NCI-H510A (cell line): ENCODE measurements at places on chromosomes 6 and 20.

- DNase-seq: no peak
These were observed 26.4 kb downstream of the CSNK2A1 start for GRCh38 chr20:517221-517620.

DNA sequence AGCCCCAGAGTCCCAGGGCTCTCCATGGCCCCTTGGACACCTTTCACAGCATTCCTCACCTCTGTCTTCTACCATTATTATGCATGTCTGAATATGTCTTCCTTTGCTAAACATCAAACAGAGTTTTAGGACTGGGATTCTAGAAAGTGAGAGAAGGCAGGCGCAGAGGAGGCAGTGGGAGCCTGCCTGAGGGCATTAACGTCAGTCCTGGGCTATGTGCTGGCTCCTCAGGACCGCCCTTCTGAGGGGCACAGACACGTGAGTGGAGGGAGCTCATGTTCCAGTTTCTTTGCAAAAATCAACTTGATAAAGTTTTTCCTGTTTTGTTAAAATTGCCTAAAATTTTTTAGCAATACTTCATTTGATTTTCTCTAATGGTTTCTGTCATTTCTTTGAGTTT lies 38.0 kb downstream of the C6orf15 start:
- no peak for DNase-seq

- DNase-seq: no peak
These were observed 91.3 kb upstream of the EYA2 start for GRCh38 chr20:46803123-46804020.

DNA sequence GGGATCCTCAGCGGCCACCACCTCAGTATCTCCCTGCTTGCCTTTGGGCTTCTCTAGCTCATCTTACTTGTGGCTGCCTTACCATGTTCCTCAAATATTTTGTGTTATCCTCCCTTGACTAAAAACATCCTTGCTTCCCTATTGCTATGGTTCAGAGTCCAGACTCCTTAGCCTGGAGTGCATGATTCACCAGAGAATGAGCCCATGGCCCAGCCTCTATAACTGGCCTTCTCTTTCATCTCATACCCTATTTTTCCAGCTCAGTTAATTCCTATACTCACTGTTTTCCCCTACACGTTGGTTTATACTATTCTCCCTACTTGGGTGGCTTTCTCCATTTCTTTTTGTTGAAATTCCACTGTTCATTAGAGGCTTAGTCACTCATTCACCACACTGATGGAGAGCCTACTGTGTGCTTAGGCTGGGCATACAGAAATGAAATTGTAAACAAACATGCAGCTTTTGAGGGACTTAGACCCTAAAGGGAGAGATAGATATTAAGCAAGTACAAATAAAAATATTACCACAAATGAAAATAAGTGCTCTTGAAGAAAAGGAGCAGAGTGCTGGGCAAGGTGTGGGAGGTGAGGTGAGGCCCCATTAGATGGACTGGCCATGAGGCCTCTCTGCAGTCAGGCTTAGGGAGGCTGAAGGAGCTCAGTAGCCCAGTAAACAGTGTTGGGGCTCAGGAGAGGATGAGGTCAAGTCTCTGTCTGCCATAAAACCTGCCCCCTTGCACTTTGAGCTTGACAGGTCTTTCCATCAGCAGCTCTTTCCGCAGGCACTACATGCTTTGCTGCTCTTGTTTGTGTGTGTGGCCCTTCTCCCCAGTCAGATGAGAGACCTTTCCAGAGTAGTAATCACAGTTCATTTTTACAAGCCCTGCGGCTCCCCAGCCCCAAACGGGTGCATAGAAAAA lies 109.3 kb downstream of the TCP11 start:
- no peak for DNase-seq

GRCh38 chr20:58538752-58539151 lies 23.6 kb upstream of the APCDD1L start:
- DNase-seq: no peak

- no peak for DNase-seq
These were observed 26.4 kb upstream of the ZMYND8 start for GRCh38 chr20:47382746-47383415.

DNA sequence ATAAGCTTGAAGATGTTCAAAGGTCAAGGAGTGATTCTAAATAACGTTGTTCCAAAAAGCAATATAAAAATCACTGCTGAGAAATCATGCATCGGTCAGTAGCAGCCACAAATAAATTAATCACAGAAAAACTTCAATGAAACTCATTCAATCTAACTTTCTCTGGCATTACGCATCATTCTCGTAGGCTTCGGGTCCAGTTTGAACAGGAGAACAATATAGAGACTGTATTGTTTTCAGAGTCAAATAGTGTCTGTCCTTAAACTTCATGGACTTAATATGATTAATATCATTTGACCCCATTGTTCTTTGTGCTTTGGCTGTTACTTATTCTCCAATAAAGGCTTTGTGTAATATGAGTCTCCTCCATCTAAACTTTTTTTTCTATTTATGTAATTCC lies 200.4 kb downstream of the C6orf118 start:
- no peak for DNase-seq

DNA sequence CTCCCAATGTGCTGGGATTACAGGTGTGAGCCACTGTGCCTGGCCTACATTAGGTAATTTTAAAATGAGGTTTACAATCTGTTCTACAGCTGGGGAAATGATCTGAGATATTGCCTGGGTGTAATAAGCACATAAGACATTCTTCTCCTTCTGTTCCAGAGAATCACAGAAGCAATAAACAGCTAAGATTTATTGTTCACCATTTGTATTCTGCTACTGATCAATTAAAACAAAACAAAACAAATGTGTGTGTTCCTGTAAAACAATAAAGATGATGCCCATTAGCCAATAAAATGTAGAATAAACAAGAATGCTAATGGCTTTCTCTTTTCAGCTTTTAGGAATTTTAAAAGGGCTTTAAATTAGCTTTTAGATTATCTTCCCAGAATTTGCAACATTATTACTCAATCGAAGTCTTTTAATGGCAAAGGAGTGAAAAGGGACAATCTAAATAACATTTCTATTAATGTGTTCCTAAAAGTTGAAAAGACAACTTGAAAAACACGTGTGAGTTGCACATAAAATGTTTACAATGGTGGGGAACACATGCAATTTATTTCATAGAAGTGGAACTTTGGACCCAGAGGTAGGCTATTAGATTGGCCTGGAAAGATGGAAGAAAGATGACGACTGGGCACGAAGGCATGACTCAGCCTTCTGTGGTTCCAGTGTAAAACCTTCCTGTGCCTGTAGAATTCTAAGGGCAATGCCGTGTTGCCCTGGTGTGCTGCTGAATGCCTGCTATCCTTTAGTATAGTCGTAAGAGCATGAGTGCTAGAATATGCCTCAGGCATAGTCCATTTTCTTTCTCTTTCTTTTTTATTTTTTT lies 29.0 kb upstream of the DEK start:
- no peak for DNase-seq

GRCh38 chr6:41177695-41178094 lies 14.8 kb upstream of the TREM2 start:
- no peak for DNase-seq

DNA sequence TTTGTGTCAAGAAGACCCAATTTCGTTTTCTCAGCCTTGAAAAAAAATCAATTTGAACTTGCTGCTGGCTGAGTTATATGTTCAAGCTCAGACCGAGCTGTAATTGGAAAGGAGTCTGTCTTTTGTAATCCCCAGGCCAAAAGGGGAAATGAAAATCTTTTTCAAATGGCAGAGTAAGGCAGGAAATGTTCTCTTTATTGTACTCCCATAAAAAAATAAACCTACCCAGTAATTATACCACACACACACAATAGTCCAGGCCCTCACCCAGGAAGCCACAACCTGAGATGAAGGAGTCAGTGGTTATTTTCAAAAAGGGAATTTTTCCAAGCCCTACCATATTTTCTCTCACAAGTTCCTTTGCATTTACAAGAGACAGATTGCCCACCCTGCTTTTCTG lies 45.3 kb downstream of the CLIC5 start:
- DNase-seq: no peak

DNA sequence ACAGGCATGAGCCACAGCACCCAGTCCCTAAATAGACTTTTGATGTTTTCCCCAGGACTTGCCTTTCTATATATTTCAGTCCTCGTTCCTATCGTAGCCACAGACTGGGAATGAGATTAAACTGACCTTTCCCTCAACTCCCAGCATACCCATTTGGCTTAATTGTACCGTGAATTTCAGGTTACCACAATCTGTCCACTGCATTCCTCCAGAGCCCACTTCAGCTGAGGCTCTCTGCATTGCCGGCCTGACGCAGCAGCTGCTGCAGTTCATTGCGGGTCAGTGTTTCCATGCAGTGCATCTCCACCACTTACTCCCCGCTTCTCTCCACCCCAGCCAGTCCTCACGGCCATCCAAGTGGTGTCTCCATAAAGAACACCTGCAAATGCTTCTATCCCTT lies 103.1 kb upstream of the RIN2 start:
- no peak for DNase-seq

- DNase-seq: no peak
These were observed 3.2 kb upstream of the SMOC2 start for GRCh38 chr6:168437751-168438150.

DNA sequence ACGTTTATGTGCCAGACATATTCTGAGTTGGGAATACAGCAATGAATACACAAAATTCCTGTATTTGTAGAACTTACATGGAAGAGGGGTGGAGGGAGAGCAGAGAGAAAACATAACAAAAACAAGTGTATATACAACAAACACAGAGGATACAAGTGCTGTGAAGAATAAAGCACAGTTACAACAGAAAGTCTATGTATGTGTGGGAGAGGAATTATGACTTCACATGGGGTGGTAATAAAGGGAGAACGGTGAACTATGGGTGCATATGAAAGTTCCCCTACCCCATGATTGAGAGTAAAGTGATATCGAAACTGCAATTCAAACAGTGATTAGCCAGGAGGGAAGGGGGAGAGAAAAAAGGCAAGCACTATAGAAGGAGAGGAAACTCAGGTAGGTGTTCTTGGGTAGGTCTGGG lies 24.6 kb downstream of the HBS1L start:
- no peak for DNase-seq

GRCh38 chr6:13077117-13077516 lies 251.2 kb downstream of the TBC1D7 start:
- no peak for DNase-seq

DNA sequence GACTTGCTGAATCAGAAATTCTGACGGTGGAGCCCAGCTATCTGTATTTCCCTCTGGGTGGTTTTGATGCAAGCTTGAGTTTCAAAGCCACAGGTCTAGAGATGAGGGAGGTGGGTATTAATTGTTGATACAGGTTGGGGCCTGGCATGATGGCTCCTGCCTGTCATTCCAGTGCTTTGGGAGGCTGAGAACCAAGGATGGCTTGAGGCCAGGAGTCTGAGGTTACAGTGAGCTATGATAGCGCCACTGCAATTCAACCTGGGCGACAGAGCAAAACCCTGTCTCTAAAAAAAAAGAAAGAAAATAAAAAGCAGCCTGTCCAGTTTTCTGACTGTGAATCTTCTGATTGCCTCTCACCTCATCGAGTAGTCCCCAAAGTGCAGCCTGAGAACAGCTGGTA lies 184.8 kb upstream of the SASH1 start:
- DNase-seq: no peak

GRCh38 chr20:31515775-31516107 lies 1.5 kb downstream of the HM13 start:
- no peak for DNase-seq

DNA sequence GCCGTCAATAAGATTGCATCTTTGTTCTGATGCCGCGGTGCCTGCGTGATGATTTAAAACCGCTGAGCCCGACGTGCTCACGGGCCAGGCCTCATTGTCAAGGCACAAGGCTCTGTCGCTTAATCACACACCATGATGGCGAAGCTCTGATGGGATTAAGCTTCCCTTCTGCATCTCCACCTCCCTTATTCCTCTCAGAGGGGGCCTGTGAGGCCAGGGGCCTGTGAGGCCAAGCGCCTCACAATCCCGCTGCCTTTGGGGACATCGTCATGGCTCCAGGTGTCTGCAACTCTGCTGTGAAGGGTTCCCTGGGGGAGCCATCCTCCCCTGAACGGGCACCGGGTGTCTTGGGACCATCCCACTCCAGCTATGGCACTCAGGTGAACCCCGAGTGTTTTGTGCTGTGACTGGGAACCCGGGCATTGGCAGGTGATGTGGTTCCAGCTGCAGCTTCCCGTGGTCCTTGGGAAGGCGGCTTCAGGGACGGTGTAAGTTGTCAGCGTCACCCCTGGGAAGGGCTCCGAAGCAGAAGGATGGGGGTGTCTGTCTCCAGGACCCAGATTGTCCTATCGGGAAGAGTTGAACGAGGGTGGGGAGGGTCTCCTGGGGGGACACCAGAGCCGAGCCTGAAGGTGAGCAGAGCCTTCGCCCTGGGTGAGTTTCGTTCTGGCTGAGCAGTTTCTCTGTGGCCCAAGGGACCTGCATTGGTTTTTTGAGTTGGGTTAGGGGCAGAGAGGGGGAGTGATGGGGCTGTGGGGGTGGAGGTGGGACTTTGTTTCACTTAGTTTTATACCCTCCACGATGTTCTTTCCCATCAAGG lies 18.0 kb upstream of the BHLHE23 start:
- no peak for DNase-seq

DNA sequence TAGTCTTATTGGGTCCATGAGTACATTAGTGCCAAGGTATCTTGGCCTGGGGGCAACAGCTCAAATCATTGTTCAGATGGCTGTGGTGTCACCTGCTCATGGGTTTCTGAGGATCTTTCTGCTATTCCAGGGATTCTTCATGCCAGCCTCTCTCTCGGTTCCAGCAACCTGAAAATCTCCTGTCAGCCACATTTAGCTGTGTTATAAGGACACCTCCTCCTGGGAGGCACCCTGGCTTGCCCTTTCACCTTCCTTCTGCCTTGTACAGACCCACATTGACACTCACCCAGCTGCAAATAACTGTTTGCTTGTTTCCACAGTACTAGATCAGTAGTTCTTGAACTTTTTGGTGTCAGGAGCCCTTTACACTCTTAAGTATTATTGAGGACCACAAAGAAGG lies 159.9 kb downstream of the GRM4 start:
- DNase-seq: no peak

DNA sequence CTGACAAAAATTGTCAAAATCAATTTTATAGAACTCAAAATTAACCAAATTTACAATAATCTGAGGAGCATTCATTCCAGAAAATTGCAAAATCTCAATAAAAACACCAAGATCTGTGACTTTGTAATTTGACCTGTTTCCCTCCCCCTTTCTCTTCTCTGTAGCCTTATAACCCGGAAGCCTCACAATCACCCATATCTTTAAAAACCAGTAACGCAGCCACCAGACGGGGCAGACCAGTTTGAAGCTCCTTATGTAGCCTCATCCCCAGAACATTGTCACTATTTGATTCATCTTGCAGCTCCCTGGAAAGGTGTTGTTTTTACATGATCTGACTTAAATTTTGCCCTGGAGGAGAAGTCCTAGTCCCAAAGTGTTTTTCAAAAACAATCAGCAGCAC lies 27.5 kb upstream of the TGM6 start:
- DNase-seq: no peak

DNA sequence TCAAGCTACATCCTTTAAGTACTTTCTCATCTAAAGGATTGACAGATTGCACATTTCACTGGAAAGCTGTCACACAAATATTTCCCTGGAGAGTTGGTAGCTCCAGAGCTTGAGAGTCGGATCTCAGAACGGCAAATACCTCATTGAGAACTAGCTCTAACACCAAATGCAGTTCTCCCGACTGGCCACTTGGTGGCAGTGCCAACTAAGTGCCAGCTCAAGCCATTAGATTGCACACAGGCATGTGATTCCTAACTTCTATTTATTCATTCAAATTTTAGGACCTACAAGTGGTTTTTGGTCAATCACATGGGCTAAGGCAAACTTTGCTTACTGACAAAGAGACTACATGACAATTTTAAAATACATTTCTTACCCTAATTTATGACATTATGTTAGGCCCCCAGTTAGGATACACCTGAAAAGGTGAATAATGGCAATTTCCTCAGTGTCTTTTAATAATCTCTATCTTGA lies 7.9 kb upstream of the MCHR2 start:
- no peak for DNase-seq
